T-helper 17 cell (primary cell): ENCODE measurements at places on chromosomes 6 and 20.

DNA sequence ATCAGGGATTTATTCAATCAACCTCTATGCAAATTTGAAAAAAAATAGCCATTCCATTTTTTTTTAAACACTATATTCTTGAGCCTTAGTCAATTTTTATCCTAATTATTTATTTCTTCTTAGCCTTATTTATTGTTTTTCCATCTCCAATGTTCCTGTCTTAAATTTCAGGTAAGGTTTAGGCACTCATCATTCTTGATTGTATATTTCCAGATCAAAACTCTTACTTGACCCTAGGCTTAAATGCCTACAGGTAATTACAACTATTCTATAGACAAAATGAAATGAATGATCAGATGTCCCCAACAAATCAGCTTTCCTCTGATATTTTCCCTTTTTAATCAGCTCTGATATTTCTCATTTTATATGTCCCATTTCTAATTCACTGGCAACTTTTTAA lies 402.6 kb upstream of the EPHA7 start:
- H3K27ac ChIP-seq, result no peak overlapping the region
- H3K36me3 ChIP-seq, result no peaks in the 10 kb centered on the region
- H3K4me3 ChIP-seq, result no peak overlapping the region
- H3K27me3 ChIP-seq, result no peaks in the 10 kb centered on the region

DNA sequence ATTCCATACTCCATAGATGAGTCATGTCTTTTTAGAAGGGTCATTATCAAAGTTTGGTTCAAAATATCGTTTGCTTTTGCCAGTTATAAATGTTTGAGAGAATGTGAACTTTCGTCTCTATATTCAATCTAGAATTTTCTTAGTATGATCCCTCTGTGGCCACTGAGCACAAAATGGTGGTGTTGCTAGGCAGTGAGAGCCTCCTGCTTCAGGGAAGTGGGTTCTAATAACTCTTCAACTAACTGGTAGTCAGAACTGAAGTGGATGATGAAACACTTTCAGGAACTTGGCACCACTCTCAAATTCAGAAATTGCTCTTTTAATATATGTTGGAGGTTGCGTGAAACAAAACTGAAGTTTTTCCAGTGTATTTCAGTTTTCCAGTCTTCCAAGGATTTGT lies 125.0 kb upstream of the DOK5 start:
- no peak overlapping the region for H3K4me3 ChIP-seq
- no peak overlapping the region for H3K27ac ChIP-seq
- H3K27me3 ChIP-seq, result peaks cover 9% of the 10 kb centered on the region

- H3K4me1 ChIP-seq, result peaks cover 2% of the 10 kb centered on the region
- H3K4me3 ChIP-seq, result no peak overlapping the region
- DNase-seq, result no peak
- no peaks in the 10 kb centered on the region for H3K27me3 ChIP-seq
Observed at GRCh38 chr6:110549277-110549676, 72.9 kb upstream of the SLC22A16 start.

- no peaks in the 10 kb centered on the region for H3K36me3 ChIP-seq
- peaks cover 36% of the 10 kb centered on the region for H3K27me3 ChIP-seq
- no peaks in the 10 kb centered on the region for H3K4me1 ChIP-seq
- no peak for DNase-seq
Observed at GRCh38 chr20:23244916-23245552, 105.6 kb upstream of the NXT1 start.

DNA sequence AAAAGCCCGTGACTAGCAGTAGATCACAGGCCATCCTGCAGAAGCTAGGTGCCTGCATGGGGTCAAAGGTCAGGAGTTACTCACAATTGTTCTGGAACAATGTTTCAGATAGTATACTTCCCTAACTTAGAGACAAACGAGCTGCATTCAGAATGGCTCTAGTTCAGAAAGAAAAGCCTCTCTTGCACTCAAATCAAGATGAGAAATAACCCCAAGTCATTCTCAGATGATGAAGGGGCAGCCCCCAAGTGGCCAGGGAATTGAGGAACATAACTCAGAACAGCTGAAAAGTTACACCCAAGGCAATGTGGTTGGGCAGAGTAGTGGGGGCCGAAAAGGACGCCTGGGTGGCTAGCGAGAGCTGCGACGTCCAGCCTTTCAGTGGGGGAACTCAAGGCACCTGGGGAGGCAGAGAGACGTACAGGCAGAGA lies 27.8 kb downstream of the FYN start:
- peaks cover 58% of the 10 kb centered on the region for H3K4me1 ChIP-seq
- no peak for DNase-seq
- no peaks in the 10 kb centered on the region for H3K27me3 ChIP-seq
- H3K36me3 ChIP-seq, result peaks cover 2% of the 10 kb centered on the region
- no peak overlapping the region for H3K27ac ChIP-seq
- no peak overlapping the region for H3K4me3 ChIP-seq

DNA sequence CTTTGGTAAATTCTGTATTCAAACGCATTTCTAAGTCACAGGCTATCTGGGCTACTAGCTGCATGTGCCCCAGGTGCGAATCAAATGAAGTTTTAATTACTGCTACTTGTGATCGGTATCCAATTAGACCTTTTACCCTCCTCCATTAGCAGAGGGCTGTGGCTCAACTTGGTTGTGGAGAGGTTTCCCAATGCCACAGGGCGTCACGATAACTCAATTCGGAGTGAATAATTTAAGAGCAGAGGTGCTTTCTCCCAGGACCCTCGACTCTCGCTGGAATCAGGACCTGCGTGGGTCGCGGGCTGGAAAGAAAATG lies 640 bp downstream of the SAYSD1 start:
- peaks cover 3% of the 10 kb centered on the region for H3K36me3 ChIP-seq
- H3K4me1 ChIP-seq, result peaks cover 38% of the 10 kb centered on the region
- DNase-seq, result no peak
- no peaks in the 10 kb centered on the region for H3K27me3 ChIP-seq

DNA sequence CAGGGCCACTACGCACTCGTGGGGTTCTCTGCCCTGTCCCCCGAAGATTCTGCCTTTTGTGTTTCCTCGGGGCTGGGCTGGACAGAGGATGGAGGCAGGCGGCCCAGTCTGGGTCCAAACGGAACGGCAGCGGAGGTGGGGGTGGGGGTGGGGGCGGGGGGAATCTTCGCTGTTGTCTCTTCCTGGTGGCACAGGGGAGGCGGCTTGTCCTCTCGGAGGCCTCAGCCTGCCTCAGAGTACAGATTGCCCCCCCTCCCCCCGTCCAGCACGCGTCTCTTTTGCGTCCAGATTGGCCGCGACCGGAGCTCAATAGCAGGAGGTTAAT lies 1.4 kb upstream of the INSM1 start:
- no peak overlapping the region for H3K27ac ChIP-seq
- H3K27me3 ChIP-seq, result peaks cover 57% of the 10 kb centered on the region
- peak overlapping the region; percentile 59 for H3K4me3 ChIP-seq

DNA sequence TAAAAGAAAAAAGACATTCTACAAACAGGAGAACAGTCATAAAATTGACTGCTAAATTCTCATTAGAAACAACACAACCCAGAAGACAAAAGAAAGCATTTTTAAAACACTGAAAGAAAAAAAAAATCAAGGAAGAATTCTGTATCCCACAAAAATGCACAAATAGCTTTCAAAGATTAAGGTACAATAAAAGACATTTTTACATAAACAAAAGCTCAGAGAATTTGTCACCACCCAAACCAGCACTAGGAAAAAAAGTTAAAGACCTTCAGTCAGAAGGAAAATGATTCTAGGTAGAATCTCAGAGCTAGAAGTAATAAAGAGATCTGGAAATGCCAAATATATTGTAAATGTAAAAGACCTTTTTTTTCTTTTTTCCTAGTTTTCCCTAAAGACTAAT lies 252.4 kb downstream of the CLIC5 start:
- no peak for DNase-seq
- no peak overlapping the region for H3K27ac ChIP-seq
- no peaks in the 10 kb centered on the region for H3K4me1 ChIP-seq
- no peaks in the 10 kb centered on the region for H3K27me3 ChIP-seq
- peaks cover 3% of the 10 kb centered on the region for H3K36me3 ChIP-seq

DNA sequence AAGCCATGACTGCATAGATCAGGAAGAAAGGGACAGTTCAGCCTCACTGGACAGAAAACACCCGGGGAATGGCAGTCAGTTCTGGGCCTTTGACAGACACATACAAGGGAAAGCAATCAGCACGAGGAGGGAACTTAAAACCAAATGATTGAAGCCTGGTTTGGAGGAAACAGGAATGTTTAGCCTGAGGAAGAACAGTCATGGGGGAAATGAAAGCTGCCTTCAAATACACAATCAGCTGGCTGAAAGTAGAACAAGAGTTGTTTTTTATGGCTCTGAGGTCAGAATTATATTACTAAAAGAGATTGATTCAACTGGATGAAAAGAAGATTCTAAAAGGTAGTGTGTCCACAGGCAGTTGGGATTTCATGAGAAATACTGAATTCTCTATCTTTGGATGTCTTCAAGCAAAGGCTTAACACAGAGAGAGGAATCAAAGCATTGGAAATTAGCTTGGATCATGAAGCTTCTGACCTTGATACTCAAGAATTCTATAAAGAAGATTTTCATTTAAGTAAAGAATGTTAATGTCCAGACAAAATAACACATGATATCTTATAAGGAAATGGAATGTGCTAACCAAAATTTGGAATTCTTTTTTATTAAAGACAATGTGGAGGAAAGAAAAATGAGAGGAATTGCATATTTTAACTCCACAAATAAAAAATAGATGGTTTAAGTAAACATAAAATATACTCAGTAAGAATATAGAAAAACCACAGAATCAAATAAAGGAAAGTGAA lies 216.6 kb downstream of the IBTK start:
- H3K27ac ChIP-seq, result no peak overlapping the region
- H3K27me3 ChIP-seq, result no peaks in the 10 kb centered on the region

DNA sequence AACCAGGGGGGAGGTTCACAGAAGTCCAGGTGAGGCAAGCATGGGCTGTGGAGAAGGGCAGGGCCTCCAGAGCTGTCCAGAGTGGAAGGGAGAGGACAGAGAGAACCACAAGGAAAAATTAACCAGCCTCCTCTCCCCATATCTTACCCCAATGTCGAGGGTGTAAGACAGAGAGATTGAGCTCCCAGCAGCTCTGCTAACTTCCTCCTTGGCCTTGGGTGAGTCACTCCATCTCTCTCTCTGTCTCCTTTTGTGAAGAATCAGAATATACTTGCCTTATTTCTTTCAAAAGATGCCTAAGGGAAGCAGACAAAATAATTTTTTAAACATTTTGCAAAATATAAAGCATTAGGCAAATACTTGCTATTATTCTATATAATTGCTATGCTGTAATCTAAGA lies 58.3 kb upstream of the IYD start:
- no peak overlapping the region for H3K27ac ChIP-seq
- no peak for DNase-seq
- no peaks in the 10 kb centered on the region for H3K36me3 ChIP-seq
- no peak overlapping the region for H3K4me3 ChIP-seq
- H3K4me1 ChIP-seq, result peaks cover 7% of the 10 kb centered on the region

- no peak overlapping the region for H3K27ac ChIP-seq
- H3K27me3 ChIP-seq, result peaks cover 10% of the 10 kb centered on the region
- no peak overlapping the region for H3K4me3 ChIP-seq
Observed at GRCh38 chr6:168139121-168139520, 60.1 kb upstream of the FRMD1 start.

DNA sequence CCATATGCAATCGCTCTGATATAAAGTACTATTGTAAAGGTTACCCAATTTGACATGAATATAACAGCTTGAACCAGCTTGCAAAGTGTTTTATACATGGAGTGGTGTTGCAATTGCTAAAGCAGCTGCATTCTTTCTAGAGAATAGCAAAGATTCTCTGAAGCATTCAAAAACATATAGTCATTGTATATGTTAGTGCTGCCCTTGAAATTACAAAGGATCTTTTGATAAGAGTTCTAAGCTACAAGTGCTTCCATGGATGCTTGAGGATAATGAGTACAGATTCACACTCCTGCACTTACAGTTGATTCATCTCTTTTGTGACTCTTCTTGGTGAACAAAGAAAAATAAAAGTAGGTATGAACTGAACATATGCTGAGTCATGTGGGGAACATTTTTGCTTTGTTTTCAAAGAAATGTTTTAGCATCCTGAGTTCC lies 175.7 kb downstream of the ALDH8A1 start:
- no peak overlapping the region for H3K27ac ChIP-seq
- no peak overlapping the region for H3K4me3 ChIP-seq
- H3K36me3 ChIP-seq, result no peaks in the 10 kb centered on the region
- no peaks in the 10 kb centered on the region for H3K4me1 ChIP-seq
- peaks cover 29% of the 10 kb centered on the region for H3K27me3 ChIP-seq
- DNase-seq, result no peak

- no peak for DNase-seq
- no peaks in the 10 kb centered on the region for H3K4me1 ChIP-seq
- no peak overlapping the region for H3K4me3 ChIP-seq
- no peaks in the 10 kb centered on the region for H3K27me3 ChIP-seq
- H3K27ac ChIP-seq, result no peak overlapping the region
- no peaks in the 10 kb centered on the region for H3K36me3 ChIP-seq
Observed at GRCh38 chr6:74993136-74993535, 212.7 kb downstream of the COL12A1 start.

- DNase-seq, result no peak
- peak overlapping the region; percentile 100 for H3K27ac ChIP-seq
- H3K27me3 ChIP-seq, result no peaks in the 10 kb centered on the region
- H3K4me3 ChIP-seq, result peak overlapping the region; percentile 76
- H3K4me1 ChIP-seq, result peaks cover 78% of the 10 kb centered on the region
Observed at GRCh38 chr6:142850679-142851423, 94.1 kb downstream of the HIVEP2 start.

GRCh38 chr6:38617856-38618255 lies 21.9 kb downstream of the BTBD9 start:
- H3K27ac ChIP-seq, result no peak overlapping the region
- no peaks in the 10 kb centered on the region for H3K36me3 ChIP-seq
- DNase-seq, result no peak
- H3K4me1 ChIP-seq, result peaks cover 11% of the 10 kb centered on the region
- no peak overlapping the region for H3K4me3 ChIP-seq

DNA sequence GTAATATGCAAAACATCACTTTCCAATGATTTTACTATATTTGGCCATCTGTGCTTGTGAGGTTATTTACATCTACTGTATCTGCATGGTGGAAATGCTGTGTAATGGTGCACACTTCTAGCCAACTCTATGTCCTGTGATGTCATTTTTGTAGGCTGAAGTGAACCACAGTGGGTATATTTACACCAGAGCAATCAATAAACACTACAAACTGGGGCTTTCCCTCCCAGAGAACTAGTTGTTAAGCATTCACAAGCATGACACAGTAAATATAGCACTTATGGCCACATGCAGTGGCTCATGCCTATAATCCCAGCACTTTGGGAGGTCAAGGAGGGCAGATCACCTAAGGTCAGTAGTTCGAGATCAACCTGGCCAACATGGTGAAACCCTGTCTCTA lies 4.9 kb downstream of the SLC22A2 start:
- H3K36me3 ChIP-seq, result no peaks in the 10 kb centered on the region
- no peak for DNase-seq
- peaks cover 50% of the 10 kb centered on the region for H3K27me3 ChIP-seq
